ENCODE measurements at places on chromosomes 2 and 18.

GRCh38 chr18:7307030-7307429, 76.1 kb downstream of the LRRC30 start:
- DNase-seq = no peak

DNA sequence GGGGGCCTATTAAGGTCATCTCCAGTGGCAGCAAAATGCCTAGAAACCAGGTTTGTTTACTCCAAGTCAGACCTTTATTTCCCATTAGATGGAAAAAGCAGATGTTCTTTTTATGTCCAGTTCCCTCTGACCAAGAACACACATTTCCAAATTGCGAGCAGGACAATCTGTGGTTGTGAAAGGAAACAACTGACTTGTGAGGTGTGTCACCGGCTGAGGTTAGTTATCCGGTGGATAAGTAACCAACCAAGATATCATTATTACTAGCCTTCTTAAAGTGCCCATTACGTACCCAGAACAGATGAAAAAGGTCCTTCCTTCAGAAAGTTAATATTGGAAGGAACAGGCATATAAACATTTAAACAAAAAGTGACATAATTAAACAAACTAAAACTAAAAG, 112.9 kb downstream of the THADA start:
- DNase-seq = peak; percentile 17

DNA sequence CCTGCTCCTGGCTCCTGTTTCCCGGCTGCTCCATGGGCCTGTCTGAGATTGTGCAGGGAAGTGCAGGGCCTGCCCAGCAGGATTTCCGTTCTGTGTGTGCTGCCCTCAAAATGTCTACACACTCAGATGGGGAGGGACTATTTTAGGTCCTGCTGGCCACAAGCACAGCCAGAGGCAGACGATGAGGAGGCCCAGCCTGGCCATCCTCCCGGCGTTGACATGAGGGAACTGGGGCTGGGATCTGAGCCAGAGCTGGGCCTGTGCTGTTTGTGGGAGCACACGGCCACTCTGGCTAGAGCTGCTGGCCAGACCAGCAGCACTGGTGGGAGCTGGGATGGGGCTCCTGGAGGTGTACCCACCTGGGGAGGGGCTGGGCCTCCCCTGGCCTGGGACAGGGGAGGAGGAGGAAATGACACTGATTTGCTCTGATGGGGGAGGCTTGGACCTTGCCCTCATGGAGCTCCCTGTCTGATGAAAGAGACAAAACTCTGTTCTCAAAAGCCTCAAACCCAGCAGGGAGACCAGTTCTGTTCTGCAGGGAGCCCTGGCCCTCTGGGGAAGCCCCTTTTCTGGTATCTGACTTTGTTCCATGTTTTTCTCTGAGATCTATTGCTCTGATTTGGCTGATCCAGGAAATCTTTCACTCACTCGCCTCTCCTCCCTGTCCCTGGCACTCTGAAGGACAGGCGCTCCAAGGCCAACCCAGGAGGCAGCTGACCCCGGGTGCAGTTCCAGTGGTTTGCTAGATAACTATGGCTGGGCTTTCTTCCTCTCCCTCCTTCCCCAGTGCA, 161.8 kb downstream of the DYSF start:
- DNase-seq = peak; percentile 48

DNA sequence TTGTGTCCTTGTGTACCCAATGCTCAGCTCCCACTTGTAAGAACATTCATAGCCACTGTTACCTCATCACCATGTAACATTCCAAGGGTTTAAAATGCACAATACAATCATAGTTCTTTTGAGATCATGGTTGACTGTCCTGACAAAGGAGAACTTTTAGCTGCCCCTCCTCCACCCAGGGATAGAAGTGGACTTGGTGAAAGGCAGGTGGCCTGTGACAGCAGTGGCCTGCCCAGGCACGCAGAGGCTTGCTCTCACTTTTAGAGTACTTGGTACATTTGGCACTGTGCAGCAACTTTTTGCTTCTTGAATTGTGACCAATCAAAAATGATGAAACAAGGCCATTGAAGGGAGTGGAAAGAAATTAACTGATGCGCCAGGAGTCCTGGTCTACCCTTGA, 108.7 kb downstream of the ANKRD44 start:
- no peak for DNase-seq

- peak; percentile 11 for DNase-seq
Observed at GRCh38 chr2:187890690-187891089, 336.5 kb upstream of the TFPI start.

DNA sequence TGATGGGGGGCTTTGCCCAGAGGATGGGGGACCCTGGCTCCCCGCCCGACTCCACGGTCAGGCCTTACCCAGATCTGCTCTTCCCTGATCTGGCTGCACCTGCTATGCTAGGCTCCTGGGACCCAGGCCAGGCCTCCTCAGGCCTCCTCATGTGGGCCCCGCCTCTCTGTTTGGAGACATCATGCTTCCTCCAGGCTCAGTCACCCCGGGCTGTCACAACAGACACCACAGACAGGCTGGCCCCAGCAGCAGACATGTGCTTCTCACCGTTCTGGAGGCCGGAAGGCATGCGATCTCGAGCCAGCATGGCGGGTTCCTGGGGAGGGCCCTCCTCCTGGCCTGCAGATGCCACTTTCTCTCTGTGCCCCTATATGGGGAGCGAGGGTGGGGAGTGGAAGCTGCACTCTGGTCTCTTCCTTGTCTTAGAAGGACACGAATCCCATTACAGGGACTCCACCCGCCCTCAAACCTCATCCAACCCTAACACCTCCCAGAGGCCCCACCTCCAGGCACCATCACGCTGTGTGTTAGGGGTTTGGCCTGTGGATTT, 10.8 kb upstream of the NEU4 start:
- no peak for DNase-seq

GRCh38 chr2:232484628-232485347, 2.8 kb downstream of the ECEL1 start:
- DNase-seq = no peak

GRCh38 chr18:79637921-79638909, 41.4 kb upstream of the CTDP1 start:
- no peak for DNase-seq

DNA sequence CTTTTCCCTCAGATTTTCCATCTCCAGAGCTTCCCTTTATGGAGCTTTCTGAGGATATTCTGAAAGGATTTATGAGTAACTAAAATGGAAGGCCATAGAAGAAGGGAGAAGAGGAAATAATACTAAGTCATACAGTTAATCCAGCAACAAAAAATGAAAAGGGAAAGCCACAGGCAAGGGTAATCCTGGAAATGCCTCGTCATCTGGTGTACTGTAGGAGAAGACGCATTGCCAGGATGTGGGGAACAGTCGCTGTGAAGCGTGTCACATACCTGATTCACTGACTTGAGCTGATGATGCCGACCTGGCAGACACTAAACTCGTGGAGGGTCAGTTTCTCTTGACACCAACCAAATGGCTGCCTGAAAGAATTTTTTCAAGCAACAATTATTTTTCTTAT, 34.7 kb upstream of the ALPP start:
- DNase-seq = no peak

DNA sequence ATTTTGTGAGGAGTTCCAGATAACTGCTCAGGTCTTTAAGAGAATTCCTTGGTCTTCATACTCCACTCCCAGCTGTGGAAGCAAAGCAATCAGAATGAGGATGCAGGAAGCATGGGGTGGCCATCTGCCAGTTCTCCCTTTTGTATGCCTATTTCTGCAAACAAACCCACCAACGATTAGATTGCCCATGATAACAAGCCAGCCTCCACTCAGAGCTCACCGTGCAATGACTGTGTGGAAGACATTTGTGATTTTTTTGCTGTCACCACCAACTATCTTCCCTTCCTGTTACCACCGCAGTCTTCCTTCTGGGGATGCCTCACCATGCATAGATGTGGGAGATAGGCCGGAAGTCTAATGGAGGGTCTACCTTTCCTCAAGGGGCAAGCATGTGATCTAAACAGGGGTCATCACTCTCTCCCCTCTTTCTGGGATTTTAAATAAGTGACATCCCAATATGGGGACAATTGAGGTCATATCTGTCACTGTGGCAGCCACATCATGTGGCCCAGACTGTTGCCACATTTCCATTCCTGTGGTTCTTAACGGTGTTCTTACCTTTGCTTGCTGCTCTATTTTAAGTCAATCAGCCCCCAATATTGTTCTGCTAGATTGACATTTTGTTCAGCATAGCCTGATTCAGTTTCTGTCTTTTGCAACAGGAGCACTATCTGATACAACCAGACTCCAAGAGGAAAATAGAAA, 4.4 kb downstream of the AFF3 start:
- DNase-seq = no peak

GRCh38 chr2:239279508-239280295, 121.1 kb downstream of the HDAC4 start:
- no peak for DNase-seq

DNA sequence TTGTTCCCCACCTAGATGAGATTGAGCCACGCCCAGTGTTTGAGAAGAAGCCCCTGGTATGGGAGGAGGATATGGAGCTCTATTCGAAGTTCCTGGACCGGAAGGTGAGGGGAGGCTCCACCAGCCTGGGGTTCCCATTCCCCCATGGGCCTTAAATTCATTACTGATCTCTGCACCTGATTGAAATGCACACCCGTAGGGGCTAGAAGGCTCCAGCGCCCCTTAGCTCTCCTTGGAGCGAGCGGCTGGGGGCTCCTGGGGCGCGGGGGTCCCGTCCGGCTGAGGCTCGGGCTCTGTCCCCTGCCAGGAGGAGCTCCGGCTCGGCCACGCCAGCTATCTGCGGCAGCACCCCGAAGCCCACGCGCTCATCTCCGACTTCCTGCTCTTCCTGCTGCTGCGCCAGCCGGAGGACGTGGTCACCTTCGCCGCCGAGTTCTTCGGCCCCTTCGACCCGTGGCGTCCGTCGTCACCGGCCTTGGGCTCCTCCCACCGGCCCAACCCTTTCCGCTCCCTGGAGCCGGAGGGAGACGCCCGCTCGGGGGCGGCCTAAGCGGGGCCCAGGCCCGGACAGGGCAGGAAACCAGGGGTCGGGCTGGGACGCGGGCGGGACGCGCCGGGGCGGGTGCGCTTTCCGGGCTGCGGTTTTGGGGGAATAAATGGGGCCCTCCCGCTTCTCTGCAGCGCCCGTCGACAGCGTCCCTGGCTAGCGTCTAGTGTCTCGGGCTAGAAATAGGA, 10.9 kb downstream of the CATIP start:
- peak; percentile 49 for DNase-seq

GRCh38 chr2:48251437-48252148, 278.4 kb upstream of the STON1 start:
- DNase-seq = no peak

DNA sequence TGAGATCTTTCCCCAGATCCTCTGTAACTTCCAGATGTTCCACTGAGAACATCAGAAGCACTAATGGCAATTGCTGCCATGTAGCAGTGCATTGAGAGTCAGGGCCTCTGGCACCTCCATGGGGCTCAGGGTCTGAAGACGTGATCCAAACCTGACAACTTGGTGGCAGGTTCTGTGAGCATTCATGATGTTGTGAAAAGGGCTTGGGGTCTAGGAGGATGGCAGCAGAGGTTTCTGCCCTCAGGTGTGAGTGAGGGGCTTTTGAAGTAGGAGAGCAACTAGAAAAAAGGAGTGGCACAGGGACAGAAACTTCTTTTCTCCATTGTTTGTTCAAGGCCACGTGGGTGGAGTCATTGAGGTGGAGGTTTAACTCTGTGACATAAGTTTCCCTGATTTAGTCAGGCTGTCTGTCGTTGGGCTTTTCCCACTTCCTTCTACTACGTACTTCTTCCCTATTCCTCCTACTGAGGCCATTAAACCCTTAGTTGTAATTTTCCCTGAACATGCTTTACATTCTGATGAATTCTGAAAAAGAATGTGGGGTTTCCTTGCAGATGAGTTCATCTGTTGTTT, 13.1 kb downstream of the CFLAR start:
- DNase-seq = peak; percentile 75

DNA sequence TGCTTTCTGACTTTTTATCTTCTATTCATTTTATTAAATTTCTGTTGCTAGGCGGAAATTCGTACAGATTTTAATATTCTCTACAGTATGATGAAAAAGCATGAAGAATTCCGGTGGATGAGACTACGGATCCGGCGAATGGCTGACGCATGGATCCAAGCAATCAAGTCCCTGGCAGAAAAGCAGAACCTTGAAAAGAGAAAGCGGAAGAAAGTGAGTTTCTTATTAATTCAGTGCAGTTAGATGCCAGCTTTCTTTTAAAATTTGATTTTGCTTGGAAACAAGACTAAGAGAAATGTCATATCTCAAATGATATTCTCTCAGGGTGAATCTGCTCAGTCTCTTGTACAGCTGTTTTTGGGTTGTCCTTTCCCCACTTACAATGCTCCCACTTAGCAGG, 84.3 kb downstream of the MGAT5 start:
- no peak for DNase-seq

GRCh38 chr2:238566001-238566645, 139.4 kb downstream of the ASB1 start:
- no peak for DNase-seq

- no peak for DNase-seq
Observed at GRCh38 chr2:69089266-69089665, 76.3 kb downstream of the ANTXR1 start.

- DNase-seq = peak; percentile 61
Observed at GRCh38 chr2:32931945-32932709, 14.6 kb upstream of the LTBP1 start.

GRCh38 chr2:122747670-122748069, 992.2 kb downstream of the TSN start:
- DNase-seq = no peak

DNA sequence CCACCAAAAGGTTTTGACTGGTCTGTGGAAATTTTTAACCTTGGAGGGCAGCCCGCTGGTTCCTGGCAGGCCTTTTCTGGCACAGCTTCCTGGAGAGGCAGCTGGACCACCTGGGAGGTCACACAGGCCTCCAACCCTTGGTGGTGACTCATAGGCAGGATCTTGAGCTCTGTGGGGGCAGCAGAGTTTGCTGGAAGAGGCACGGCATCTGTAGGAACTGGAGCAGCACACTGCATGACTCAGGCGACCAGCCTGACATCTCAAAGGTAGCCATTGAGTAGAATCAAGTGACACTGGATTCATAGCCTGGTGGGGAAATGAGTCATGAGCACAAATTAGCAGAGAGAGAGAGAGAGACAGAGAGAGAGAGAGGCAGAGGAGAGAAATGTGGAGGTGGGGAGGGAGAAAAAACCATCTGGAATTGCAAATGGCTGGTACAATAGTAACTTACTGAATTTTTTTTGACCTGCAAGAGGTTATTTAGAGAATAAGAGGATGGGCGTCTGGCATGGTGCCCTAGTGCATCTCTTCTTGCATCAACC, 57.4 kb downstream of the TRPM8 start:
- peak; percentile 100 for DNase-seq

- peak; percentile 59 for DNase-seq
Observed at GRCh38 chr2:235377176-235377575, 116.7 kb upstream of the AGAP1 start.

DNA sequence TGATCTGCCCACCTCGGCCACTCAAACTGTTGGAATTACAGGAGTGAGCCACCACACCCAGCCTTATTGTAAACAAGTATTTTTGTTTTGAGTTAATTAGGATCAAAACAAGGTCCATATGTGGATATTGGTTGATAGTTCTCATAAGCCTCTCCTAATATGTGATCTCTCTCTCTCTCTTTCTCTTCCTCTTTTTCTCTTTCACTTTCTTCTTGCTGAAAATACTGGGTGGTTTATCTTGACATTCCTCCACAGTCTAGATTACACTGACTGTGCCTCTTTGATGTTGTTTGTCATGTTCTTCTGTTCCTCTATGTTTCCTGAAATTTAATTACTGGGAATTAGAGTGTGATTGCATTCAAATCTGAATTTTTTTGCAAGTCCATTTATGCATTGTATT, 547.5 kb upstream of the NRXN1 start:
- no peak for DNase-seq

- DNase-seq = no peak
Observed at GRCh38 chr2:11904029-11904428, 157.6 kb downstream of the LPIN1 start.

All from M059J (cell line).